ENCODE measurements at places on chromosomes 2 and 18.

DNA sequence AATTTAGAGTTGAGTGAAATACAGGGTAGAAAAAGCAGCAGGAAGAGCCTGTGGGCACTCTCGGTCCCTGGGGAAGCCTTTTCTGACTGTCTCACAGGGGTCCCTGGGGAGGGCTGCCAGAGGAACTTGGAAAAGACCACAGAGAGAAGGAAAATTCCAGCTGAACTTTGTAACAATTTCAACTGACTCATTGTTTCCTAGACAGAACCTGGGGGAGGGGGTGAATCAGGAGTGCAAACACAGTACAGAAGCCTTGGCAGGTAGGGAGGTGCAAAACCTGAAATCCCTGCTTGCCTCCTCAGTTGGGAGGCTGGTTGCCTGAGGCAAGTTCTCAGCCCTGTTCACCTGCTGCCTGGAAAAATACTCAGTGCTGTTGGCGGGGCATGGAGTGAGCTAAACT lies 106.8 kb downstream of the GRB14 start:
- DNase-seq: no peak

DNA sequence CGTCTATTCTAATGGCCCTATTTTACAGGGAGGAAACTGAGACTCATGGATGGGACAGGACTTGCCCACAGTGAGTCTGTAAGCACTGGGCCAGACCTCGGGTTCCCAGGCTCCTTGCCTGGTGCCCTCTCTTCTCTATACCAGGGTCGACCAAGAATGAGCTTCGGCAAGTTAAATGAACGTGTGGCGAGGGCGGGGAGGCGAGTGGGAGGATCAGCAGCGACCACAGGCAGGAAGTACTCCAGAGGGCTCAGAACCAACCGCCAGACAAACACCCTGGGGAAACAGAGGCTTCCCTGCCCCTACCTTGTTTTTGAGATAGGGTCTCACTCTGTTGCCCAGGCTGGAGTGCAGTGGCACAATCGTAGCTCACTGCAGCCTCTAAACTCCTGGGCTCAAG lies 177.7 kb upstream of the SMAD2 start:
- no peak for DNase-seq

DNA sequence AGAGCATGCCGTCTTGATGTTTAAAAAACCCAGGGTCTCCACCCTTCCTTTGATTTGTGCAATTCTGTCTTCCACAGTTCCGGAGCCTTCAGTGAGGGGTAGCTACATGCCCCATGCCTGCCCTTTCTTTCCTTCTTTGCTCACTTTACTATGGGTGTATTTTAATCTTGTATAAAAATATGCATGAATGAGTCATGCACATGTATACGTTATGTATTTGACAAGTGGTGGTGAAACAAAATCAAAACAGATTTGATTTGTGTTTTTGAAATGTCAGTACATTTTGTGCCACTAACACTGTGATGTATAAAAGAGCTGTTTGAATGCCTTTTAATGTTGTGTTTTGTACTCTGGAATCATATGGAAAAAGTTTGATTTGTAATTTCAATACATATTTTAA lies 126.5 kb downstream of the RNF144A start:
- DNase-seq: no peak

DNA sequence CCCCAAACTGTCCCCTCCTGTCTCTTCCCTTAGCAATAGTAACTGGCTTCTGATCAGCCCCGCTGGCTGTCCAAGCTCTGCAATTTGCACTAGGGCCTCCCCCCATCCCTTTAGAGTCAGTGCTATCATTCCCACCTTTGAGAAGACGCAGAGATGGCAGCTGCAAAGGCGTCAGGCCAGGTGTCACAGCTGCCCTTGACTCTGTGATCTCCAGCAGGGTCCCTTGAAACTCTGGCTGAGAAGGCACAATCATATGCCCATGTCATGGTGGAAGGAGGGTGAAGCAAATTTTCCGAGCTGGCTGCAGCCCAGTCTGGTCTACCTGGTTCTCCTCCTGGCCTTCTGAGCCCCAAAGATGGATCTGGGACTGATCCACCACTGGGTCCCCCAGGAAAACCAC lies 49.2 kb upstream of the TEX51 start:
- DNase-seq: no peak

- no peak for DNase-seq
Observed at GRCh38 chr2:129744649-129745048, 234.8 kb upstream of the RAB6C start.

- no peak for DNase-seq
Observed at GRCh38 chr18:24546307-24546706, 85.9 kb downstream of the HRH4 start.

GRCh38 chr2:165202239-165202638 lies 1.6 kb downstream of the SCN3A start:
- DNase-seq: no peak

- DNase-seq: no peak
Observed at GRCh38 chr2:222477962-222478608, 53.7 kb downstream of the SGPP2 start.

DNA sequence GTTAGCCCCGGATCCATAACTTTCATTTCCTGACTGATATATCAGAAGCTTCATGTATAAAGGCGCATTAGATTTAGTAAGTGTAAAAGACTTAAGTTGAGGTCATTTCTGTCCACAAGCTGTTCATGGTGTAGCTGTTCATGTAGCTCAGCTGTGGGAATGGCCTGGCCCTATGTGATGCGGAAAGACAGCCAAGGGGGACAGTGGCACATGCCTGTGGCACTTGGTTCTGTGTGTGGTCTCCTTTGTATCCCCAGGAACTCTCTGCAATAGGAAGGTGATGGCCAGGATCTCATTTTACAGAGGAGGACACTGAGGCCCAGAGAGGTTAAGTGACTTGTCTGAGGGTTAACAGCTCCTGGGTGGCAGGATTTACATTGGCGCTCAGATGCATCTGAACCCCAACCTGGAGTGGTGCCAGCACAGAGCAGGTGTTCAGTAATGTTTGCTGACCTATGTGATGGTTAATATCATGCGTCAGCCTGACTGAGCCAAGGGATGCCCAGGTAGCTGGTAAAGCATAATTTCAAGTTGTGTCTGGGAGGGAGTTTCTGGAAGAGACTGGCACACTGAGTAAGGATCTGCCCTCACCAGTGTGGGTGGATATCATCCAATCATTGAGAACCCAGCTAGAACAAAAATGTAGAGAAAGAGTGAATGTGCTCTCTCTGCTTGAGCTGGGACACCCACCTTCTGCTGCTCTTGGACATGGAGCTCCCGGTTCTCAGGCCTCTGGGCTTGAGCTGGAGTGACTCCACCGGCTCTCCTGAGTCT lies 25.4 kb downstream of the HPCAL1 start:
- no peak for DNase-seq

GRCh38 chr2:129778584-129778877 lies 200.9 kb upstream of the RAB6C start:
- no peak for DNase-seq

DNA sequence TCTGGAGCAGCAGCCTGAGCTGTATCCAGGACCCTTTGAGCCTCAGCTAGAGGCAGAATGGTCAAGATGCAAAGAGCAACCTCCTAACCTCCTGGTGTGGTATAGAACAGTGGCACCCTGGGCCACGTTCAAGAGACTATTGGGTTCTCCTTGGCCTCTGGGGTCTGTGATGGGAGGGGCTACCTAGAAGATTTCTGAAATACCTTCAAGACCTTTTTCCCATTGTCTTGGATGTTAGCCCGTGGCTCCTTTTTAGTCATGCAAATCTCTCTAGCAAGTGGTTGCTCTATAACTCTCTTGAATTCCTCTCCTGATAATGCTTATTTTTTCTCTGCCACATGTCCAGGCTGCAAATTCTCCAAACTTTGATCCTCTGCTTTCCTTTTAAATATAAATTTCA lies 106.3 kb upstream of the SULT1C3 start:
- DNase-seq: no peak

DNA sequence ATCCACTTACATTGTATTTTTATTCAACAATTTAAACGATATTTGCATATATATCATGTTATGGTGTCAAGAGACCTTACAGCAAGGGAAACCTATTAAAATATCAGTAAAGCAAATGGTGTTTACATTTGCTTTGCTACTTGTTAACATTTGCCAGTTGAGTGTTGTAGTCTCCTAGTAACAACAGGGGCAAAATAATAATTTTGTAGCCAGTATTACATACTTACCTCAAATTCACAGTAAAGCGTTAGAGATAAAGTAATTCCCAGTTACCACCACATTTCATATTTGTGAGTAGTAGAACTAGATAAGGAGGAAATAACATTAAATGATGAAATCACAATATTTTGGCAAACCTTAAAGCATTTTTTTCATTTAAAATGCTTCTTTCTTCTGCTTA lies 71.3 kb downstream of the FASTKD2 start:
- no peak for DNase-seq

- no peak for DNase-seq
Observed at GRCh38 chr2:235535423-235536130, 41.7 kb downstream of the AGAP1 start.

- DNase-seq: peak; percentile 60
Observed at GRCh38 chr2:97718051-97718882, 4.9 kb downstream of the ZAP70 start.

GRCh38 chr2:189252991-189253675 lies 73.6 kb upstream of the COL5A2 start:
- DNase-seq: no peak

GRCh38 chr2:81283081-81283480 lies 978.5 kb upstream of the LRRTM1 start:
- no peak for DNase-seq

GRCh38 chr2:33110461-33110860 lies 163.7 kb downstream of the LTBP1 start:
- DNase-seq: no peak

- DNase-seq: no peak
Observed at GRCh38 chr2:40507432-40507831, 55.5 kb upstream of the SLC8A1 start.

DNA sequence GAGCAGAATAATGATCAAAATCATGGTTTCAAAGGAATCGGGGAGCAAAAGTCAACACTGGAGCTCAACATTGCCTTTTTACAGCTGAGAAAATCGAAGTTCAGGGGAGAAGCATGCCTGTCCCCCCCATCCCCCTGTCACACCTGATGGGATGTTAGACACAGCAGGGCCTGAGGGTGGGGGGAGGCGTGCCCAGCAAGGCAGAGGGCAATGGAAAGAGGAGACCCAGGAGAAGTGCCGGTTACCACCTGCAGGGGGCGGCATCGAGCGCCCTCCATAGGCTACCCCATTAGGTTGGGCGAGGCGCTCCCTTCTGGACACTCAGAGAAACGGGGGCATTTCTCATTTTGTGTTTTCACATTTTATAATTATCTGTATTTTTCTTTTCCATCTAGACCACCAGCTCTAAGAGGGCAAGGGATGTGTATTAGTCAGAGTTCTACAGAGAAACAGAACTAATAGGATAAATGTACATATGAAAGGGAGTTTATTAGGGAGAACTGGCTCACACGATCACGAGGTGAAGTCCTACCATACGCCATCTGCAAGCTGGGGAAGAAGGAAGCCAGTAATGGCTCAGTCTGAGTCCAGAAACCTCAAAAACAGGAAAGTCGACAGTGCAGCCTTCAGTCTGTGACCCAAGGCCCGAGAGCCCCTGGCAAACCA lies 271.3 kb downstream of the LRATD1 start:
- DNase-seq: no peak

- DNase-seq: no peak
Observed at GRCh38 chr2:144385381-144385780, 134.5 kb downstream of the ZEB2 start.

DNA sequence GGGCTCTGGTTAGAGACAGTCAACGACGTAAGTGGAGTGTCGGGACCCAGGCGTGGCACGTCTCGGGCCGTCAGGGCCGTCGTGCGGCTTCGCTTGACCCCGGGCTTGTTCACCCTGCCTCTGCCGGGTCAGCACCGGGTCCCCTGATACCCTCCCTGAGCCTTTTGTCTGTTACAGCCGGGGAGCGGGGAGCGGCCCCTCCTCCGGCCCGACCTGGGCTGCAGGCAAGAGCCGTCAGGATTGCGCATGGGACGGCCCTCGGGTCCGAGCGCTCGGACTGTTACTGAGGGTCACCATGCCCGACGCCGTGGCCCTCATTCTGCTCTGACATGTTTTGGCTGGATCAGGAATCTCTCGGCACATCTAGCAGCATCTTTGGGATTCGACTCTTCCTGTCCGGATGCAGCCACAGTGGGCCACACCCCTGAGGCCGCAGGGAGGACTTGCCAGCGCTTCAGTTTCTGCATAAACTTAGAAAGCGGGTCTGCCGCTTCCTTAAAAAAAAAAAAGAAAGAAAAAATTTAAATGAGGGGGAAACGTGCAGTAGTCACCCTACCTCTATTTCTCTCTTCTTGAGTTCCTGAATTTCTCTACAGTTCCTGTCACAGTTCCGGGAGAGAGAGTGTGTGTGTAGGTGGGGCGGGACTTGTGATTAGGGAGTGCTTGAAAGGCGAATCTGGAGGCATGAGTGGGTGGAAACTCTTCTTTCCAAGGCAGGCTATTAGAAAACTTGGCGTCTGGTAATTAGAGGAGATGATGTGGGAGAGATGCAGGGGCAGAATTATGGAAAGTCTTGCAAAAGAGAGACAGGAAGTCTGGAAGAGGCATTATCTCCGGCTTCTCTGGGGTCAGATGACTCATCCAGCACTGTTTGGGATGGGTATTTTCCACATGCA lies 909 bp downstream of the TMEM87B start:
- DNase-seq: no peak

DNA sequence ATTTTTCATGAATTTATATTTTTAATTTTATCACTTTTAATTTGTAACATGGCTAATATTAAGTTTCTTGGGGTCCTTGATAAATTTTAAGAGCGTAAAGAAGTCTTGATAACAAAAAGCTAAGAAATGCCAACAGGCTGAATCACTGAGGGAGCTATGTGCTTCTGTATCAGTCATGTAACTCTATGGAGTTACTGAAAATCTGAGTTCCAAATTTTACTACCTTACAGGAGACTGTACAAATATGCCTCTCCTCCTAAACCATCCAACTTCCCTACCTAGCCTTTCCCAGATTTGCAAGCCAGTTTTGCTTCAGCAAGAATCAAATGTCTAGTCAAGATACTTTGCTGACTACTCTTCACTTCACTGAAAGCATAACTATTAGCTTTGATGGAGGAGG lies 35.7 kb downstream of the FEZ2 start:
- no peak for DNase-seq

DNA sequence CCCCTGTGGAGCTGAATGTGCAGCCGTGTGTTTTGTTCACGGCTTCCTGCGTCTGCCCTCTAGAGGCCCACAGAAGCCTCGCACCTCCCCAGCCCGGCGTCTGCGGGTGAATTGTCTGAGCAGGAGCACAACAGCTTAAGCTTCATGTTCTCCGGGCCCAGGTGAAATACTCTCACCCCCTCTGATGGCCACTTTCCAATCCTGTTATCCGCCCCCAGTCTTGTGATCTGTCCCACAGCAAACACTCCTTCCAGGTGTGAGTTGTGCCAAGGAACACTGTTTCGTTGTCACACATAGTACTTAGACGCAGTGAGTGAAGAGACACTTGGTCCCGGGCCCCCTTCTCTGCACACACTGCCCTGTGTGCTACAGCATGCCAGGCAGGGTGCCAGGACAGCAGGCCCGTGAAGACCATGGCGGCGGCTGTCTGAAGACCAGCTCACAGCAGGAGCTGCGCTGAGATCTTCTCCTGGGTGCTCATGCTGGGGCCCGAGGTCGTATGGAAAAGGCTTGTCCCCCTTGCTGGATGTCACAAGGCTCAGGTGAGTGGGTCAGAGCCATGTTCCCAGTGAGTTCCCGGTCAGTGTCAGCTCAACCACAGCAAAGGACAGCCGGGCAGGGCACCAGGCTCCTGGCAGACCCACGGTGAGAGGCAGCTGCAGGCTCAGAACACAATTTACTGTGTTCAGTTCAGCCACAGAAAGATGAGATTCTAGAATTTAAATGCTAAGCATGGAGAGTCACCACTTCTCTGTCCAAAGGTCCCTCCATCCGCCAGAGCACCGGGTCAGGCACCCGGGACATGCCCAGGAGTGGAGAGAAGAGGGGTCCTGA lies 6.8 kb upstream of the PXDN start:
- peak; percentile 13 for DNase-seq

Data from stimulated activated CD8-positive, alpha-beta memory T cell treated with anti-CD3 and anti-CD28 coated beads, Interleukin-12 subunit alpha, Interleukin-12 subunit beta, amount 100 ng/mL, for 1 hour (primary cell).